ENCODE measurements at places on chromosomes 11 and 22.

- DNase-seq, result no peak
Measured at GRCh38 chr11:134915881-134916280, 503.8 kb upstream of the B3GAT1 start.

DNA sequence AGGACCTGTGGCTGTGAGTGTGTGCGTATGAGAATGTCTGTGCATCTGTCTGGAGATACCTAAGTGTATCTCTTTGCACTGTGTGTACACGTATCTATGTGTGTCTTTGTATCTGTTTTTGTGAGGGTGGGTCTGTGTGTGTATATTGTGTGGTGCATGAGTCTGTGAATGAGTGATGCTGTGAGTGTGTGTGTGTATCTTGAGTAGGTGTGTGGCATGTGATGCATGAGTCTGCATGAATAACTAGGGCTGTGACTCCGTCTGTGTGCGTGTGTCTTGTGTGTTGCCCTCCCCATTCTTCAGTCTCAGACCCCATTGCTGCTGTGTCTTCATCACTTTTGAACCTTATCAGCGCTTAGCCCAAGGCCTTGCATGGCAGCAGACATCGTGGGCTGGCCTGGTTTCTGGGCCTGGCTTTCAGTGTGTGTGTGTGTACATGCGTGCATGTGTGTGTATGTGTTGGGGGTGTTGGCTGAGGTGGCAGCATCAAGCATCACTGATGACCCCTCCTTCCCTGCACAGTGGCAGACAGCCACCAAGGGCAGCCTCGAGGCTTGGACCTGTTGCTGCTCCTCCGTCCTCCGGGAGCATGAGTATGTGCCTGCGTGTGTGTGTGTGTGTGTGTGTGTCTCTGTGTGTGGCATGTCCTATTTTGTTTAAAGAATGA, 1.4 kb downstream of the SGSM1 start:
- DNase-seq, result no peak

GRCh38 chr22:46084943-46085827, 65.1 kb upstream of the PPARA start:
- no peak for DNase-seq

- DNase-seq, result no peak
Measured at GRCh38 chr11:126700768-126701519, 299.6 kb downstream of the KIRREL3 start.

- peak; percentile 48 for DNase-seq
Measured at GRCh38 chr22:35380537-35381423, at the start of gene HMOX1. Gene HMOX1 (plus strand): TSS chr22:35381096. CDS start chr22:35381174, 78 bp downstream.

GRCh38 chr11:44305470-44306051, 4.4 kb downstream of the ALX4 start:
- peak; percentile 14 for DNase-seq
